HTR-8/SVneo (cell line): ENCODE measurements at places on chromosomes 5 and 9.

DNA sequence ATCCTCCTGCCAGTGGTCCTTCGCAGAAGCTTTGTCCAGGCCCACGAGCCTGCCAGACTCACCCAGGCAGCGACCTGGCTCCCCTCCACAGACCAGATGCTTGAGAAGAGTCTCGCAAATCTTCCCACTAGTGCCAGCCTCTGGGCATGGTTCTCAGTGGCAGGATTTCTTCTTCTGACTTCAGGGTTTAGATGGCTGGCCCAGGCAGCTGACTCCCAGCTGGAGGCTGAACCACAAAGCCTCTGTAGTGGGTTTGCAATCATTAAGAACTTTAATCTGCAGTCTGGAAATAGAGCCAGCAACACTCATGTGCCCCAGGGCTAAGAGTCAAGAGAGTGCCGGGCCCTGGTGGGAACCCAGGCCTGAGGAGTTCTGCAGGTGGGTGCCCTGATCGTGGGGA is 90.6 kb upstream of the ICE1 start:
- DNase-seq: no peak

GRCh38 chr9:71857159-71857558 is 53.8 kb downstream of the ABHD17B start:
- no peak for DNase-seq

- DNase-seq: no peak
Observed at GRCh38 chr5:39447059-39447458, 22.3 kb upstream of the DAB2 start.

DNA sequence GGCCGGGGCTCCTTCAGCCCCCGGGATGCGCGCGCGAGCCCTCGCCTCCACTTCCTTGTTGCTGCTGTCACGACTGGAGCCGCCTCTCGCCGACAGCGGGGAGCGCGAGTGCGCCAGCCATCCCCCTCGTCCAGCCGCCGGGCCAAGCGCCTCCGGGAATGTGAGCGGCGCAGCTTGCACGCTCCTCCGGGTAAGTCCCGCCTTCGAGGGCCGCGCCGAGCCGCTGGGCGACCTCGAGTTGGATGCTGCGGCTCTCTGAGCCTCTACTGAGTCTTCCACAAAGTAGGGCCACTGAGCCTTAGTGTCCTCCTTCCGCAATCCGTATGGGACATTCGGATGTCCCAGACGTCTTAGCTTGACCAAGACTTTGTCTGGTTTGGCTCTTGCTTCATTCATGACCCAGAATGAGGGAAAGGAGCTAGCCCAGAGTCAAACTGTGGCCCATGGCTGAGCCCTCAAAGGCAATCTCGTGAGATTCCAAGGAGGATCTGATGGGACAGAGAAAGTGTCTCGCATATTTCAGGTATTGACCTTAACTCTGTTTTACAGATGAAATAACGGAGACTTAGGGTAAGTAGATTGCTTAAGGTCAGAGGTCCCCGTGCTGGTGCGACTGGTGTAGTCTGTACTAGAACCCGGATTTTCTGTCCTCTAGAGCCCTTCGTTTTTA is 586 bp downstream of the HMGXB3 start:
- DNase-seq: no peak

GRCh38 chr5:87945286-87945650 is 323.4 kb downstream of the TMEM161B start:
- no peak for DNase-seq

- no peak for DNase-seq
Observed at GRCh38 chr9:129944506-129945116, 98.4 kb downstream of the FNBP1 start.

DNA sequence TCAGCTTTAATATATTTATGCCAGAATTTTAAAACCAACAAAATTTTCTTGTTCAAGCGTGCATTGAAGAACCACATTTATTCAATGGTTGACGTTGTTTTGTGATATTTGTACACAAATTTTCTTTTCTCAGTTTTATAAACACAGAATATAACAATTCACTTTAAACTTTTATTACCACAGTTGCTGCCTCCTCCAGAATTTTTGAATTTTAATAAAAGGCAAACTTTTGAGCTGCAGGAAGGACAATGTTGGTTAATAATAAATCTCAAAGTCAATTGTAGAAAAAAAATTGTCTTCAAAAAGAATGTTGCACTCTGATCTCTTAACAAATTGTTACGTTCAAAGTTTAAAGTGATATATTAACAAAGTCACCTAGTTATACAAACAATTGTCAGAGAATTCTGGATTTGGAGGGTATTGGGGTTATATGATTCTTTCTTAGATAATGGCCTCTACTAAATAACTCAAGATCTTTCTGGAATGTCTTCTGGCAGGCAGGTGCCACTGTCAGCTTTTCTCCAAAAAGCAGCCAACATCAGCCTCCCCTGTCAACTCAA is 60.5 kb downstream of the BAAT start:
- DNase-seq: no peak

DNA sequence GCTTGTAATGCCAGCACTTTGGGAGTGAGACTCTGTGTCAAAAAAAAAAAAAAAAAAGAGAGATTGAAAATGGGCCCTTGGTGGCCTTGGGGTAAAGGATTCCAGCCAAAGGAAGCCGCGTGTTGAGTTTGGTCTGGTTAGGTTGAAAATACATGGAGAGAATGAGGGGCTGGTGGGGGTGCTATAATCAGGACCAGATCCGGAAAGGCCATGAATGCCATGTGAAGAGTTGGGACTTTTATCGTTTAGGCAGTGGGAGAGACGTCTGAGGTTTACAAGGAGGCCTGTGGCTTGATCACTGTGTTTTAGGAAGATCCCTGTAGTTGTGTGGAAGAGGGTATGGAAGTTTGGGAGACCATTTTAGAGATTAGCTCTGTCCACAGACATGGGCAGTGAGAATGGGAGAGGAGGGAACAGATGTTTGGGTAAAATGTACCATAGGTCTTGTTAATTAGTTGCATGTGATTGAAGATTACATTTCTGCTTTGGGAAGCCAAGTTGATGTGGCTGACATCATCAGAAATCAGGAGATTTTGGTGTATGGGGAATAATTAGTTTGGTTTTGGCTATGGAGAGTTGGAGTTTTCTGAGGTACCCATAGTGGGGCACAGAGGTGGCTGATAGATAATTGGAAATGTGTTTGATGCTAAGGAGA is 3.5 kb downstream of the MSANTD3 start:
- no peak for DNase-seq

DNA sequence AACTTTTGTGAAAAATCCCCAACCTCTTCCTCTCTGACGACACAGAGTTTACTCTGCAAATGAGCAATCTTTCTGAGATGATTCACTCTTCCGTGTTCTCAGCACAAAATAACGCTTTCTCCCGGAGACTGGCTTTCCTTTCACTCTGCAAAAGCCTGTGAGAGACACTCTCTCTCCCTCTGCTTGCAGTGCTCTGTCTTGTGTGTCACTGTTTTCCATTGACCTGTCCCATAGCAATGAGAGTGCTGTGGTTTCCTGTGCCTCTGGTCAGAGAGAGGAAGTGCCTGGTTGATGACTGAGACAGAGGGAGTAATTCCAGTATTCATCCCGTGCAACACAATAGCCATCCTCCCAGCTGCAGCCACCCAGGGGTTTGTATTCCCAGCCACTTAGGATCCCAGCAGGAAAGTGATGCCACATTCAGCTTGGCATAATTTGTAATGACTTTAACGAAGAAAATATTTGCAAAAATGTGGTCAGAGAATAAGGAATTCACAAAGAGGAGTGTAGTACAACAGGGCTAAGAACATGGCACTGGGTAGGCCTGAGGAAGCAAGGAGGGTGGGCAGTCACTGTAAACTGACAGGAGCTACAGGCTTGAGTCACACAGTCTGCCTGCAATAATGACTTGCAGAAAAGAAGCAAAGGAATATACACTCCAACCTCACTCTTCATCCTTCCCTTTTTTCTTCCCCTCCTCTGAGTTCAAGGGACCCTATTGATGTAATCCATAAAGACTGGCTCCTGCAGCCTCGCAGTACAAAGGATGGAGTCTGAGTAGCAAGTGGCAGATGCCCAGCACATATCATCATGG is 463.5 kb upstream of the RGMB start:
- DNase-seq: peak; percentile 62

- no peak for DNase-seq
Observed at GRCh38 chr9:2213830-2214468, 198.8 kb downstream of the SMARCA2 start.

DNA sequence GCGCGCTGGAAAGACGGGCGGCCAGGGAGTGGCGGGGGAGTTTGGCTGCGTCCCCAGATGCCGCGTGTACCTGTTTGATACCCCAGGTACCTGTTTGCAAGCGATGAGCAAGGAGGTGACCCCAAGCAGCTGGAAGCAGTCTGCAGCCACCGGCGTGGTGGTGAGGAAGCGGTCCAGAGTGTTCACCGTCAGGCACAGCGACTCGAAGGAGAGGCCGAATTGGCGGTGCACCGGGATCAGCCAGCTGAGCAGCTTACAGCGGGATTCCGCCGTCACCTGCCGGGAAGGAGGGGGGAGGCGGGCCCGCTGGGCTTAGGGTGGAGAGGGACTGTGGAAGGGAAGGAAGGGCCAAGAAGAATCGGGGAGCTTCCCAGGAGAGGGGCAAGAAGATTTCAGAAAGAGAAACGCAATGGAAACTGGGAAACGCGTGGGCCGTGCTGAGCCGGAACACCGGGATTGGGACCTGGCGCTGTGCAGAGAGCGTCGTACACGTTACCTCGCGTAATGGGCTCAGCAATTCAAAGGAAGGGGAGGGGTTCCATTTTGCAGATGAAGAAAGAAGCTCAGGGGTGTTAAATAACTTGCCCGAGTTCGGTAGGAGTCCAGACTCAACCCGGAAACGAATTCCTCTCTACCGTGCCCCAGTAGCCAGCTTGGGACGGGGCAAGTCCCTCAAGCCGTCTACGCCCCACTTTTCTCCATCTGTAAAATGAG is 980 bp downstream of the CCNO start:
- peak; percentile 48 for DNase-seq

GRCh38 chr5:126846744-126847455 is 70.0 kb downstream of the LMNB1 start:
- no peak for DNase-seq

DNA sequence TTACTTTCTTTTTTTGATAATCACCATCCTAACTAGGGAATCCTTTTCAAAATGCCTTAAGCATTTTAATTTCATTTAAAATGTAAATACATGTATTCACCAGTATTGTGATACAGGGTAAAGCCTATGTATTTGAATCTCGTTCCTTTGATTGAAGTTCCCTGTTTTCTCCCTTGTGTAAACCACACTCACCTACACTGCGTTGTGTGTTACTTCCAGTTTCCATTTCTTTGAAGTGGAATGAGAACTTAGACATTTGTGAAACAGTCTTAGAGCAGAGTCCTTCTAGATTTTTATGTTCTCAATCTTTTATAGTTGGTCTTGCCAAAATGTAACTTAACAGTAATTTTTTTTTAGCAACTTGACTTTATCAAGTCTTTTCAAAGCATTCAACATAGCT is 101.4 kb downstream of the ZNF462 start:
- DNase-seq: no peak

GRCh38 chr5:101364469-101364868 is 461.4 kb upstream of the ST8SIA4 start:
- no peak for DNase-seq

- DNase-seq: no peak
Observed at GRCh38 chr9:127194881-127195713, 69.5 kb upstream of the GARNL3 start.
